ENCODE measurements at places on chromosomes 11 and 22.

DNA sequence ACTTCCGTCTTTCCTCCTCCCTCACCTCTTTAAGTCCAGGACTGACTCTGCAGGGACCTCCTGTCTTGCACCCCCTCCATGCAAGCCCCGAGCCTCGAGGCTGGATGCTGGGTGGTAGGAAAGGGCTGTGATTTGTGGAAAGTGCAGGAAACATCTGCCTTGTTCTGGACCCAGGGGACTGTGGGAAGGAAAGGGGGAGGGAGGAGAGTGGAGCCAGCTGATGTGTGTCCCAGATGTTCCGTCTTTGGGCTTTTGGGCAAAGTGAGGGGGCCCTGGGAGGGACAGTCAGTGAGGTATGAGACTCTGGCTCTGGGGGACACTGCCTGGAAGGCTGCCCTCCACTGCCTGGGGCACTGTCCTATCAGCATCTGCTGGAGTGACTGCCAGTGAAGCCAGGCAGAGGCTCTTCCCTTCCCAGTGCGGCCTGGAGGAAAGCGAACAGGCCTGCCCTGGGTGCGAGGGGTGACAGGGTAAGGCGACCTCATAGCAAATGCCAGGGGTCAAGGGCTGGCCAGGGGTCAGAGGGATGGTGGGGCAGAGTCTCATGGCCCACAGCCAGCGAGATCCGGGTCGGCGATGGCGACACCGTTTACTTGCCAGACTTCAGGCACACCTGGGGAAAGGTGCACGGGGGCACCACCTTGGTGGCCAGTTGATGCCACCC lies 1.7 kb downstream of the MRGPRD start:
- DNase-seq = no peak

DNA sequence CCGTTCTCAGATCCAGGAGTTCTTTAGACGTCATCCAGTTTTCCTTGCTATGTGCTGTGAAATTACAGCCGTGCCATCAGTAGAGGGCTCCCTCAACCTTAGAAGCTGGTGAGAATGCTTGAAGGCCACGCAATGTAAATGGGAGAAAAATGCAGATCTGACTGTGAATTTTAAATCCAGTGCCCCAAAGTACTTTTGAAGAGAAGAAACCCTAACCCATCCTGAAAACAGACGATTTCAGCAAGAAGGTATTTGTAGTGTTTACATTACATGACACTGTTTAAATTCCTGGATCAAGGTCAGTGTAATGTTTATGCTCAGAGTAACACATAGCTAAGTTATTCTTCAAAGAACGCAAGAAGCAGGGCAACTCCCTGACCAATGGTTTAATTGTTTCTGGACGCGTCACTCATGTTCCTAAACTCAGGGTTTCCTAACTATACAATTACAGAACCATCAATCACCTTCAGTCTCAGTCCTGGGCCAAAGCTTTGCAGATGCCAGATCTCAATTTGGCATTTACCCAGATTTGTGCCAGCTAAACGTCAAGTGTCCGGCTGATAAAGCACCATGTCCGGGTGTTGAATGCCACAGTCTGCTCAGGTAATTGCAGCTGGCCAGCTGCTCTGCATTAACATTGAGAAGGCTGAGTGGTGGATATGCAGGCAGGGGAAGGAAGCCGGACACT lies 38.2 kb downstream of the ADAMTS8 start:
- DNase-seq = no peak

DNA sequence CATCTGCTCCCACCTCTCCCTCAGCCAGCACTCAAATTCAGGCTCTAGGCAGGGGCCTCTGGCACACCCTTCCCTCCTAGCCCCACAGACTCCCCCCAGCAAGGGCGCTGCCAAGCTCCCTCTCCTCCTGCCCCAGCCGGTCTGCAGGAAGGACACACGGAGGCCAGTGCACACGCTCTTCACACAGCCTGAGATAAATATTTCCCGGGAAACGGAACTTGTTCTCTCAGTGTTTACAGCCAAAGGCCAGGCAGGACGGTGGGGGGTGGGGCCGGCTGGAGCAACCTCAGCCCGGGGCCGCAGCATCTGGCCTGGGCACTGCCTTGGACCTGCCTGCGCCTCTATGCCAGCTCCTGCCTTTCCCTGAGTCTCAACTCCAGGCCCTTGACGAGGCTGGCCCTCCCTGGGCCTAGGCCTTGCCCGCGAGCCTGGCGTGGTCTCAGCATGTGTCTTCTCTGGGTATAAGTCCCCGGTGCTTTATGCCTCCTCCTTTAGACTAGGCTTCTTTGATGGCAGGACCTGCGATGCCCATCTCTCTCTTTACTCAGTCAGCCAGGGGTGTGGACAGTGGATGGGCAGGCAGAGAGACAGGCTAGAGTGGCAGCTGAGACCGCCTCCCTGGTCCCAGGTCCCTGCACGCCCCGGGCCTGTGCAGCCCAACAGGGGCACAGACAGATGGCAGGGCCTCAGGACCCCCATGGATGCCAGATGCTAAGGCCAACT lies 48.4 kb downstream of the PDE2A start:
- no peak for DNase-seq

DNA sequence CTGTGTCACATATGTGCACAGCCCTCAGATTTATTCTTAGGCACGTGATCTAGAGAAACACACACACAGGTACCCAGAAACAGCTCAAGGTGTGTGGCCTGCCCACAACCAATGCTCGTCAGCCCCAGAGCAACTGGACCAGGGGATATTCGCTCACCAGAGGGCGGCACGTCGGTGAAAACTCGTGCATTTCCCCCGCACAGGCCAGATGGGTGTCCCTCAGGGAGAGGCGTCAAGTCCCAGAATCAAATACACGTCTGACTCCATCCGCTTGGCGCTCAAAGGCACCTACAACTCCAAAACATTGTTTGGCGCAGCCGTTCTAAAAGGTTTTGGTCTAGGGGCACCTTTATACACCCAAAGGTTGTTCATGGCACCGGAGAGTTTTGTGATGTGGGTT lies 429.0 kb downstream of the BRD1 start:
- no peak for DNase-seq

DNA sequence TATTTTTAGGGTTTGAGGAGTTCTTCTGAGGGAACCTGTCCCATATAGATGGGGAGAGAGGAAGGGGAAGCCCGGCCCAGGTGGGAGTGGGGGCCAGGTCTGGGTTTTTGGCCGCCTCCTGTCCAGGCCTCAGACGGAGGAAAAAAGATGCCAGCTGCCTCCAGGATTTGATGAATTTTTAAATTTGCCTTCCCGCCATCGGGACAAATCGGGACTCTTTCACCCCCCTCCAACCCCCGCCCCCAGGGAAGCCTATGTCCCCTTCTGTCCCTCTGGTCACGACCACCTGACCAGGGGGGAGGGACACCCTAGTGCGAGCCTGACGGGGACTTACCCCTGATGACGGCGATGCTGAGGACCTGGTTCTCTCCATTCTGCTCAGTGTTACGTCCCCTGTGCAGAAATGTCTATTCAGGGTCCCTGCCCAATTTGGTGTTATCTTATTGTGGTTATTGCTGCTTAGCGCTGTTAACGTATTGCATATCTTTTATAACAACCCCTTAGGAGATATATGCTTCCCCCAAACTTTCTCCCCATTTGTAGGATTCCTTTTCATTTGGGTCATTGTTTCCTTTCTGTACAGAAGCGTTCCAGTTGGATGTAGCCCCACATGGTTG lies 115.9 kb upstream of the GRK3 start:
- DNase-seq = no peak

DNA sequence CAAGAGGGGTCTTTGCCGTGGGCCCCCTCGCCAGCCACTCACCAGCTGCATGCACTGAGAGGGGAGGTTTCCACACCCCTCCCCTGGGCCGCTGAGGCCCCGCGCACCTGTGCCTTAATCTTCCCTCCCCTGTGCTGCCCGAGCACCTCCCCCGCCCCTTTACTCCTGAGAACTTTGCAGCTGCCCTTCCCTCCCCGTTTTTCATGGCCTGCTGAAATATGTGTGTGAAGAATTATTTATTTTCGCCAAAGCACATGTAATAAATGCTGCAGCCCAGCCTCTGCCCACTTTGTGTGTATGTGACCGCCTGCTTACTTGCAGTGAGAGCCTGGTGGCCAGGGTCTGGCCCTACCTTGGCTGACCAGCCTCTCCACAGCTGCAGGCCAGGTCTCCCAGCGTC lies 2.8 kb upstream of the CRACR2B start:
- DNase-seq = no peak

DNA sequence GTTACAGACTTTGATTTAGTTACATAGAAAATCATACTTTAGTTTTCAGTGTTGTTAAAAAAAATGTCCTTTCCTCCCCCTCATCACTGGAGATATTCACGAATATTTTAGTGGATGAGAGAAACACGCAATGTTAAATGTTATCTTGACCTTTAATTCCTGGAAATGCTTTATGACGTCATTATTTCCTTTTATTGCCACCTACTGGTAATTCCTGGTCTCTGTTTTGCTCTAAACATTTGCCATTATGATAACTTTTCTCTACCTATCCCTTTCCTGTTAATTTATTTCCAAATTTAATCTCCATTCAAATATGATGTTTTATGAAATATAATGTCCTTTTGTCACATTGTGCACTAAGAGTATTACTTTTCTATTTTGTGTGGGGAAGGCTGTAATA lies 770.6 kb downstream of the FAM181B start:
- DNase-seq = no peak

DNA sequence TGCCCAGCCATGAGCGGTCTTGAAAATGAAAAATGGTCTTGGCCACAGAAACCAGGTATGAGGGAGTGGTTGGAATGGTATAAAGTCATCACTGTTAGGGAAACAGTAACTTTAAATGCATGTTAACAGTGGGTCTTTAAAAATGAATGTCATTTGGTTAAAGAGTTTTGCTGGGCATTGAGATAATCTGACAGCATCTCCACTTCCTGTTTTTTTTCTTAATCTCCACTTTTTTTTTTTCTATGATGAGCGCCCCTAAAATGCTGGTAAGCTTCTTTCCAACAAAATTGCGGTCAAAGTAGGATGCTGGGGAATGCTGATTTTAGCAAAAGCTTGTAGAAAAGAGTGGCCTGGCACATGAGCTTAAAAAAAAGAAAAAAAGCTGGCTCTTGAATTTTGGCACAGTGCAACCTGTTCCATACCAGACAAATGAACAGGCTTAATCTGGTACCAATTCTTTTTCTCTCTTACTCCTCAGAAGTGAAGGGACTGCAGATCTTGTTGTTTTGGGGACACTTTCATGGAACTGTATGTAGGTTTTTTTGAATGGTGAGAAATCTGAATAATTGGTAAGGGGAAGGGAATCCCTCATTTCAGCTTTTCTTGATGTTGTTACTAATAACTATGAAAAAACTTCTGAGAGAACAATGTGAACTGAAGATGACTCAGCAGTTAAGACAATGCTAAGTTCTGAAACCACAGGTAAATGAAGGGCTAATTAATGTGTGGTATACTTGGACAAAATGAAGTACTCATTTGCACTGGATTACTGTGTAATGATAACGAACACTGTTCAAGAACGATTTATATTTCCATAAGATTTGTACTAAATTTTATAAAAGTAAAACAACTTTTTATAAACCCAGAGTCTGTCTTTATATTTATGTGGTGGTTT lies 3.1 kb upstream of the ARHGEF12 start:
- no peak for DNase-seq

All from activated T-cell treated with anti-CD3 and anti-CD28 coated beads for 24 hours (primary cell).